Activated T-helper 2 cell treated with anti-CD3 and anti-CD28 coated beads, Interferon-gamma antibody, Interleukin-2, Interleukin-4, amounts not matched to agents 10 μg/mL and 5 μg/mL and 100 μg/mL, durations not matched to agents 14 hours and 24 hours and 36 hours (primary cell): ENCODE measurements at places on chromosomes 13 and 19. TPM values are rescaled to one million over a fixed set of nuclear protein-coding genes. Genes with fewer than 3 reads are reported as not detected.

DNA sequence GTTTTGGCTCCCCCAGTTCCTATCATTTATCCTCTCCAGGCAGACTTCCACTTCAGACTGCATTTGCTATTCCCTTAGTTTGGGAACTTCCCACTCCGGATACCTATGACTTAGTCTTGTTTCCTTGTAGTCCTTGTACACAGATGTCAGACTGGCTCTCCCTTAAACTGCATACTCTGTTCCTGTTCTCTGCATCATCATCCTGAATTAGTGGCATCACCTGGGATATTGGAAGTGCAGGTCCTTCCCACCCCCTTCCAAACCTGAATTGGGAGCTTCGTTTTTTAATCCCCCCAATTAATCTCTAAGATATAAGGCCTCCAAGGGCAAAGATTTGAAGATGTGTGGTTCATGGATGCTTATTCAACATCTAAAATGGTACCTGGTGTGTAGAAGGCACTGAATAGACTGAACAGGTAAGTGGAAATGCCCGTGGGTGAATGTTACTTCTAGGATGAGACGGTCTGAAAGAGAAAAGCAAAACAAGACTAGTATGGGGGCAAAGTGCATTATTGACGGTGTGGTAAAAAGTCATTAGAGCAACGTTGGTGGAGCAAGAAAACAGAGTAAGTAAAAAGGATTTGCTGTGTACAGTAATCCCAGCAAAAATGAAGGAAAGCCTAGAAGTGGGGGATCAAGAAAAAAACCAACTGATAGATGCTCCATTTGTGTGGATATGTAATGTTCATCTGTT lies 9.6 kb downstream of the MIR17HG start:
- peaks cover 32% of the 10 kb centered on the region for H3K4me1 ChIP-seq
- peak overlapping the region; percentile 5 for H3K27ac ChIP-seq
- no peak overlapping the region for H3K4me3 ChIP-seq

DNA sequence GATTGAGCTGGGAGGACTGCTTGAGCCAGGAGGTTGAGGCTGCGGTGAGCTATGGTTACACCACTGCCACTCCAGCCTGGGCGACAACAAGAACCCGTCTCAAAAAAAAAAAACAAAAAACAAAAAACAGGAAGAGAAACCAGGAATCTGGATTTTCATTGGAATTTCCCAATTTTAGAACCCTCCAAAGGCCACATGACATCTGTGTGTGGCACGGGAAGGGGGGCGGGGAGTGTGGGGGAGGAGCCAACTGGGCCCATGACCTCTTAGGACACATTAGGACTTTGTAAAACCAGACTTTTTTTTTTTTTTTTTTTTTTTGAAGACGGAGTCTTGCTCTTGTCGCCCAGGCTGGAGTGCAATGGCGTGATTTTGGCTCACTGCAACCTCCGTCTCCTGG lies 21.2 kb upstream of the MYDGF start:
- H3K27me3 ChIP-seq: no peaks in the 10 kb centered on the region
- no peak overlapping the region for H3K4me3 ChIP-seq
- H3K27ac ChIP-seq: no peak overlapping the region
- no peaks in the 10 kb centered on the region for H3K4me1 ChIP-seq
- no peak for DNase-seq
- H3K36me3 ChIP-seq: peaks cover 52% of the 10 kb centered on the region

DNA sequence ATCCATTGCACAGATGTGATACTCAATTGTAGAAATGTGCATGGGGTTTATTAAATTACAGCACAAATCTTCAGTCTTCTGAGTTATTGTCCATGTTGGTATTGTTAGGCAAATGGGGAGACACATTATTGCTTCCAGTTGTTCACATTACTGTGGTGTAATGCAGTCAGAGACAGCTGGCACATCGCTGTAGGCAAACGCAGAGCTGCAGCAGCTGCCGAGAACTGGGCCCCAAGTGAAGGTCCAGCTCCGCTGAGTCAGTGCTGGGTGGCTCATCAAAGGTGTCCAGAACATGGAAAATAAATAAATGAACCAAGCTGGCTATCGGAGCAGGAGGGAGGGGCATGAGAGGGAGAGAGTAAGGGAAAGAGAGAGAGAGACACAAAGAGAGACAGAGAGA lies 299.1 kb upstream of the OBI1 start:
- no peaks in the 10 kb centered on the region for H3K36me3 ChIP-seq
- no peak overlapping the region for H3K4me3 ChIP-seq
- H3K4me1 ChIP-seq: no peaks in the 10 kb centered on the region
- no peak overlapping the region for H3K27ac ChIP-seq
- H3K27me3 ChIP-seq: no peaks in the 10 kb centered on the region

DNA sequence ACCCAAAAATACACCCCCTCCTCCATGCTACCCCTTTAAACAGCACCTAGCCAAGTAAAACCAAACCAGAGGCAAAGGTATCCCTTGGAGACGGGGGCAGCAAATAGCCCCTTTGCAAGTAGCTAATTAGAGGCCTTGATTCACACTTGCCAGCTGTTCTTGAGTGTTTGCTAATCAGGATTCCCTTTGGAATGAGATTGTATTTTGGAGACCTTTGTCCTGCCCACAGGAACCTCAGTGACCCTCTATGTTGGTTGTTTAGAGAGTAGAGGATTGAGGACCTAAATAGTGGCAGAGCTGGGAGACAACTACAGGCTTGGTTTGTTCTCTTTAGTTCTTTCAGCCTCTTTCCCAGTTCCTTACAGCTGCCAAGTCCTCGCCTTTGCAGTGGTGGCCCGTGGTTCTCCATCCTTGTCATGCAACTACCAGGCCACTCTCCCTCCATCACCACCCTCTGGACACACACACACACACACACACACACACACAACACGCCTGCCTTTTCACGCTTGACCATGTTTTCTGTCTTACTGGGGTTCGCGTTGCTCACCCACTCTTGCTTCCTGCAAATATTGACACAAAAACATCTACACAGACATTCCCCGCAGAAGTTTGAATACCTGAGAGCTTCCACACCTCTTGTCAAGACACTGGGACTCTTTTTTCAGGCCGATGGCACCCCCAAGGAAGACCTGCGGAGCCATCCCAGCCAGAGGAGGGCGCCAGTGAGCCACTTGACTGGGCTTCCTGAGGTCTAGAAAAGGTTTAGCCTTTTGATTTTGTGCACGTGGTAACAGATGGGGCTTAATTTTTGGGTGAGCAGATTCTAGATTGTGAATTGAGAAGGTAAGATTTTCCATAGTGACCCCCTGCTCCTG lies 80.0 kb upstream of the GPR183 start:
- peak overlapping the region; percentile 70 for H3K27ac ChIP-seq
- peaks cover 54% of the 10 kb centered on the region for H3K4me1 ChIP-seq
- peaks cover 30% of the 10 kb centered on the region for H3K36me3 ChIP-seq
- no peaks in the 10 kb centered on the region for H3K27me3 ChIP-seq
- H3K4me3 ChIP-seq: no peak overlapping the region
- DNase-seq: peak; percentile 73

DNA sequence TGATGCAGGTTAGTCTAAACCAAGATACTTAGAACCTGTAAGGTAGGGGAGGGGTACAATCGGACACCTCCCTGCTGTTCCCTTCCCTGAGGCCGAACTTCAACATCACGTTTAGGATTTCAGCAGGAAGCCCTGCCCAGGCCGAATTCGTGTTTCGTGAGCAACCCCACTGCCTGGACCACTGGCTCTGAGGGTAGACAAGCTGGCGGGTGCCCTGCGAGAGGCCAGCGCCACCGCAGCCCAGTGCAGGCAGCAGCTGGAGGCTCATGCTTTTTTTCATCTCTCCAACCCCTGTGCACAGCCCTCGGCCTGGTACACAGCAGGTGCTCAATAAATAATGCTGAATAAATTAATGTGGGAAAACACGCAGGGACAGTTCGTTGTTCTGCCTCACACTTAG lies 7.7 kb downstream of the HOMER3 start:
- H3K4me1 ChIP-seq: peaks cover 4% of the 10 kb centered on the region
- H3K27ac ChIP-seq: no peak overlapping the region
- peaks cover 16% of the 10 kb centered on the region for H3K27me3 ChIP-seq
- H3K4me3 ChIP-seq: no peak overlapping the region
- no peaks in the 10 kb centered on the region for H3K36me3 ChIP-seq

Gene LSM4
- total RNA-seq: 198 and 208 TPM in 2 replicates

Gene GPC6
- not detected in 2 replicates for total RNA-seq

- H3K27ac ChIP-seq: peak overlapping the region; percentile 76
- peaks cover 2% of the 10 kb centered on the region for H3K27me3 ChIP-seq
- H3K36me3 ChIP-seq: peaks cover 9% of the 10 kb centered on the region
- H3K4me3 ChIP-seq: peak overlapping the region; percentile 93
Observed at GRCh38 chr19:18202778-18203407, 949 bp downstream of the RAB3A start.

- no peaks in the 10 kb centered on the region for H3K27me3 ChIP-seq
- H3K27ac ChIP-seq: no peak overlapping the region
- peaks cover 14% of the 10 kb centered on the region for H3K36me3 ChIP-seq
- no peak overlapping the region for H3K4me3 ChIP-seq
- H3K4me1 ChIP-seq: peaks cover 15% of the 10 kb centered on the region
Observed at GRCh38 chr19:38247126-38247525, 9.0 kb downstream of the PPP1R14A start.

Gene PLIN5
- total RNA-seq: 0.27 TPM in 1 of 2 replicates, not detected in the other

- no peak overlapping the region for H3K27ac ChIP-seq
- H3K36me3 ChIP-seq: no peaks in the 10 kb centered on the region
- H3K27me3 ChIP-seq: no peaks in the 10 kb centered on the region
- no peak overlapping the region for H3K4me3 ChIP-seq
- DNase-seq: no peak
- H3K4me1 ChIP-seq: peaks cover 15% of the 10 kb centered on the region
Observed at GRCh38 chr13:32476021-32476731, 48.2 kb upstream of the N4BP2L1 start.

DNA sequence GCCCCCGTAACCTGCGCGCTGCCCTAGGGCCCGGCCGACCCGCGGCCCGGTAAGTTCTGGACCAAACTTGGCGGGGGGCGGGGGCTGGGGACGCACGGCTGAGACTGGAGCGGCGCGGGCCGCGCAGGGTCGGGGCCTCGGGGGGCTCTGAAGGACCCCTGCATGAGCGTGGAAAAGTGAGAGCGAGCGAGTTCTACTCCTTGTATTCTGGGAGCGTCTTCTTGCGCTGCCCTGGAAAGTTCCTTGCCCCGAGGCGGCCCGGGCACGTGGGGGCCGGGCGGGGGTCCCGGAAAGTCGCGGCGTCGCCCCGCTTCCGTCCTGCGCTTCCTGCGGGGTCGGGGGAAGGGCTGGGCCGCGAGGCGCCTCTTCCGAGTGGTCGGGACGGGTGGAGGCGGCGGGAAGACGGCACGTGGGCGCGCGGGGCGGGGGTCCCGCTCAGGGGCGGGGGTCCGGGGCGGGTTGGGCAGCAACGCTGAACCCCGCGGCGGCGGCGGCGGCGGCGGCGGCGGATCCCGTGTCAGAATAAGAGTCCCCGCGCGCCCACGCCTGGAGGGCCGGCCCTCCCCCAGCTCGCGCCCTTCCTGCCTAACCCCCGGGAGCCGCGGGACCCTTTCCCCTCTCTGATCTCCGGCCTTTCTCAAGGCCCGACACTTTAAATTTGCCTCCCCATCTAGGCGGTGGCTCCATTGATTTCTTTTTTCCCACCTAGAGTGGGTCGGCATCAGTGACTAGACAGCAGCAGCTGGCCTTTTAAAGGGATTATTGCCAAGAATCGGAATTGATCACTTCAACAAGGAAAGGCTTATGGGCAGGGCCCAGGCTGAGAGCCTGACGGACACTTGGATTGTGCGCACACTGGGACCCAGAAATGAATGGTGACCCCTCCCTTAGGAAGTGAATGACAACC lies 749 bp downstream of the GATAD2A start:
- peak overlapping the region; percentile 97 for H3K4me3 ChIP-seq
- peak; percentile 44 for DNase-seq
- H3K4me1 ChIP-seq: peaks cover 62% of the 10 kb centered on the region
- no peaks in the 10 kb centered on the region for H3K27me3 ChIP-seq

Gene C19orf85
- not detected in 2 replicates for total RNA-seq

DNA sequence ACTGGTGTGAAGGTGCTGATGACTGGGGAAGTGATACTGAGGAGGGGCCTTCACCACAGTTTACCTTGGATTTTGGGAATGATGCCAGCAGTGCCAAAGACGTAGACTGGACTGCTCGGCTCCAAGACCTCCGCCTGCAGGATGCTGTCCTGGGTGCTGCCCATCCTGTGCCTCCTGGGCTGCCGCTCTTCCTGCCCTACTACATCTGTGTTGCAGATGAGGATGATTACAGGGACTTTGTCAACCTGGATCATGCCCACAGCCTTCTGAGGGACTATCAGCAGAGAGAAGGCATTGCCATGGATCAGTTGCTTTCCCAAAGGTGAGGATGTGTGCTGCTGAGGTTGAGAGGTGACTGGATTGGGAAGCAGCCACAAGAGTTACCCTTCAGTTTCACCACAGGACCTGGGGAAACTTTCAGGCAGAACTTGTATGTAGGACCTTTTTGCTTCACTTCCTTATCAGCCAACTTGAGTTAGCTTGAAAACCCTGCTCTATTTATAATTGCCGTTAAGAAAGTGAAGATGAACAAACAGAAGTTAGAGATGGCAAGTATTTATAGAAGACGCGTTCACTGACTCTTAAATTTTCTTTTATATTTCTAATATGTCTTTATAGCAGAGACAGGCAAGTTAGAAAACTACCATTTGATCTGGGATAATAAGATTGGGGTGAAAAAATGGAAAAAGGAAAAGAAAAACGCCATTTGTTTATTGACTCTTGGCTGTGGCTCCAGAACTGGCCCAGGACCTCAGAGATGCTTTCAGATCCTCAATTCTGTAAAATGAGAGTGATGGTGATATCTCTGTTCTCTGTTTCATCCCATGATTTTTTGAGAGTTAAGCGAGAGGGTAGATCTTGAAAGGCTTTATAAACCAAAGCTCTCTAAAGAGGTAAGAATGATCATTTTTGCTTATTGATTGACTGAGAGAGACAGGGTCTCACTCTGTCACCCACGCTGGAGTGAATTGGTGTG lies 5.3 kb downstream of the PDCD2L start:
- H3K4me1 ChIP-seq: peaks cover 6% of the 10 kb centered on the region
- no peak for DNase-seq
- H3K27me3 ChIP-seq: no peaks in the 10 kb centered on the region
- no peak overlapping the region for H3K4me3 ChIP-seq
- H3K27ac ChIP-seq: no peak overlapping the region
- H3K36me3 ChIP-seq: peaks cover 30% of the 10 kb centered on the region

Gene PLVAP
- not detected in 2 replicates for total RNA-seq

Gene ZNF471
- 0.05 TPM in 2 replicates for total RNA-seq

- H3K4me3 ChIP-seq: no peak overlapping the region
- H3K4me1 ChIP-seq: peaks cover 29% of the 10 kb centered on the region
- no peaks in the 10 kb centered on the region for H3K36me3 ChIP-seq
- peak; percentile 13 for DNase-seq
- H3K27me3 ChIP-seq: peaks cover 5% of the 10 kb centered on the region
- H3K27ac ChIP-seq: peak overlapping the region; percentile 24
Observed at GRCh38 chr19:44694184-44694579, 4.8 kb upstream of the CEACAM16 start.

GRCh38 chr13:101795025-101795424 lies 342.6 kb downstream of the ITGBL1 start:
- H3K27ac ChIP-seq: no peak overlapping the region
- H3K4me3 ChIP-seq: no peak overlapping the region
- no peak for DNase-seq
- no peaks in the 10 kb centered on the region for H3K4me1 ChIP-seq

Gene TJP3
- total RNA-seq: 0.41 and 0.48 TPM in 2 replicates

Gene SHISA7
- not detected in 2 replicates for total RNA-seq
